Activated CD4-positive, alpha-beta T cell treated with anti-CD3 and anti-CD28 coated beads, Interleukin-2, amount 50 U/mL, for 48 hours (primary cell): ENCODE measurements at places on chromosomes 5 and 9.
A peak's percentile ranks its signal among the peaks of the same experiment; 100 is the strongest.

GRCh38 chr5:33795496-33795895, 96.3 kb downstream of the ADAMTS12 start:
- no peak for DNase-seq

GRCh38 chr5:32387211-32387610, 57.3 kb downstream of the ZFR start:
- DNase-seq = no peak

GRCh38 chr9:74951725-74952151, 974 bp downstream of the C9orf40 start:
- peak; percentile 57 for DNase-seq

GRCh38 chr5:90408571-90409317, 812 bp downstream of the CETN3 start:
- DNase-seq = no peak

DNA sequence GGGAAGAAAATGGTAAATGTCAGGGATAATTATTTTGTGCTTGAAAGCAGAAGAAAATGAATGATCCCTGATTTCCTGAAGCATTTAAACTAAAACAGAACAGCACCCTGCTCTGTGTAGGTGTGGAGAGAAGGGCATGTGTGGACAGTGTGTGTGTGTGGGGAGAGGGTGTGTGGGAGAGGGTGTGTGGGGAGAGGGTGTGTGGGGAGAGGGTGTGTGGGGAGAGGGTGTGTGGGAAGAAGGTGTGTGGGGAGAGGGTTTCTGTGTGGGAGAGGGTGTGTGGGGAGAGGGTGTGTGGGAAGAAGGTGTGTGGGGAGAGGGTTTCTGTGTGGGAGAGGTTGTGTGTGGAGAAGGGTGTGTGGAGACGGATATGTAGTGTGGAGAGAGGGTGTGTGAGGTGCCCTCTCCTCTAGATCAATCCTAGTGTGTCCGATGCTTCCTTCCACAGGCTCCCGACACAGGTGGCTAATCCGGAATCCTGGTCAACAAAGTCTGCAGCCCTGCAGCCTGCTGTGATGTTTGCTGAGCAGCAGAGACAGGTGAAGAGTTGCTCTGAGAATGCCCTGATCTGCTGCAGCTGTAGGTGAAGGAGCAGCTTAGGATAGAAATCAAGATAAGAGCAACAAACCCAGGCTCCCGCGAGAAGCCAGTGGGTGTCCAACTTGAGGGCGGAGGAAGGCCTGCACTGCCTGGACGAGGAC, 15.5 kb downstream of the IRX4 start:
- DNase-seq = no peak

DNA sequence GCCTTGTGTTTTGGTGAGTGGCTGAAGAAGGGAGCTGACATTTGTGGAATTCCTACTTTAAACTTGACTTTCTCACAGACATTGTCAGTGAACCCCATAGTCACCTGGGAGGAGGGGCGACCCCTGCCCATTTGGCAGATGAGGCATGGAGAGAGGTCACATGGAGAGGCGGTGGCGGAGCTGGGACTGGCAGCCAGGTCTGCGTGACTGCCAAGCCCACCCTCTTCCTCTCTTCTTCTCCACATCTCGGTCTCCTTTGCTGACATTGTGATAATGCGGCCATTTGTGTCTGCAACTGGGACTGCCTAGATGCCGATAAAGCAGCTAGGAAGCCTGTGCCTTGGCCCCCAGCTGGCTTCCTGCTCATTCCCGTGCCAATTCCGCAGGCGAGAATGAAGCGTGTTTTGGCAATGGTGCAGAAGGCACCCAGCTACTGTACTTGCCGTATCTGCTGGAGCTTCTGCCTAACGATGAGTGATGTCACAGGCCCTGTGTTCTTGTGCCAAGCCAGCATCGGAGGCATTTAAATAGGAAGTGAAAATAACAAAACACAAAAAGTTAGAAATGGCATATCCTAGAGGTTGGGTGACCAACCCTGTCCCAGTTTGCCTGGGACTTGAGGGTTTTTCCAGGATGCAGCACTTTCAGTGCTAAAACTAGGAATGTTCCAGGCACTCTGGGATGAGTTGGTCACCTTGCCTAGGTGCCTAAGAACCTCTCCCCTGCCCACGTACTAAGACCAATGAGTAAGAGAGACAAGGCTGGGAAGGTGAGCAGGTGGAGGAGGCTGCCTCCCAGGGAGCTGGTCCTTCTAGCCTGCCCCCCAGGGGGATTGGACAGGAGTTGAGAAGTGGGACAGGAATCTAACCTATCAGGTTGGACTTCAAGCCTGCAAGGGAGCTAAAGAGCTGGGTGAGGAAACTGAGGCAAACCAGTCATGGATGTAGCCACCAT, 23.6 kb downstream of the OLFML2A start:
- DNase-seq = no peak
